ENCODE measurements at places on chromosomes 1 and 21. TPM values are rescaled to one million over a fixed set of nuclear protein-coding genes. Genes with fewer than 3 reads are reported as not detected.

EFNA1 gene
- not detected for total RNA-seq

COL6A1 gene
- 0.44 TPM for total RNA-seq

NPR1 gene
- 0.37 TPM for total RNA-seq

NUAK2 gene
- 105 TPM for total RNA-seq

RHBDL2 gene
- total RNA-seq, result not detected

ZFYVE9 gene
- 3.3 TPM for total RNA-seq

MPC2 gene
- 17.5 TPM for total RNA-seq

AHDC1 gene
- 32.0 TPM for total RNA-seq

REG4 gene
- total RNA-seq, result not detected

KRTAP12-2 gene
- not detected for total RNA-seq

PDC gene
- not detected for total RNA-seq

GRCh38 chr1:184953600-184954219, 20.6 kb downstream of the NIBAN1 start:
- H3K27me3 ChIP-seq, result no peaks in the 10 kb centered on the region
- H3K36me3 ChIP-seq, result no peaks in the 10 kb centered on the region
- no peaks in the 10 kb centered on the region for H3K4me1 ChIP-seq
- DNase-seq, result no peak
- H3K4me3 ChIP-seq, result no peak overlapping the region
- no peak overlapping the region for H3K27ac ChIP-seq

DNA sequence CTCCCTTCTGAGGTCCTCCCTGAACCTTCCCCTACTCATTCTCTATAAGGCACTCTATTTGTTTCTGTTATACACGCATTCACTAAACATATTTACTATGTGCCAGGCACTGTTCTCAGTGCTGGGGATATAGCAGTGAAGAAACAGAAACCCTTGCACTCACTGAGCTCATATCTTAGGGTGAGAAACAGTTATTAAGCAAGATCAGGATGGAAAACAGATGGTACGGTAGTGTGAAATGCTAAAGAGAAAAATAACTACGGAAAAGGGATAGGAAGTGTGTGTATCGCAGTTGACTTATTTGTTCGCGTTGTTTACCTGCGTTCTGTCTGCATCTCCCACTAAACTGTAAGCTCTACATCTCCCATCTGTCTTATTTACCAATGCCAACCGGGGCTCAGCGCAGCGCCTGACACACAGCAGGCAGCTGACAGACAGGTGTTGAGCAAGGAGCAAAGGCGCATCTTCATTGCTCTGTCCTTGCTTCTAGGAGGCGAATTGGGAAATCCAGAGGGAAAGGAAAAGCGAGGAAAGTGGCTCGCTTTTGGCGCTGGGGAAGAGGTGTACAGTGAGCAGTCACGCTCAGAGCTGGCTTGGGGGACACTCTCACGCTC, 572 bp downstream of the CYB5RL start:
- H3K27ac ChIP-seq, result peak overlapping the region; percentile 14
- DNase-seq, result peak; percentile 32
- peaks cover 11% of the 10 kb centered on the region for H3K36me3 ChIP-seq
- peaks cover 18% of the 10 kb centered on the region for H3K4me1 ChIP-seq

DNA sequence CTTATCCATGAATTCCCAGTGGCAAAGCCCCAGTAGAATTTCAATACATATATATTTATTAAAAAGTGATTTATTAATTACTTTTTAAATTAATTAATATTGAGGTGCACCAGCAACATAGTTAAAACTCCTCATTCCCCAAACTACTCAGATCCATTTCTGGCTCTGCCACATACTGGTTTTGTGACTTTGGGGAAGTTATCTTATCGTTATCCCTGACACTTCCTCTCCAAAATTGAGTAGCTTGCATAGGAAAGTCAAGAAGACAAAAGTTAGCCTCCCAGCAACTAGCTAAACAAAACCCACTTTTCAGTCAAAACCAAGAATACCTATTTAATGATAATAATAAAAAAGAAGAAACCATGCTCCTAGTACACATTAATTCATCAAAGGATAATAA, 35.9 kb downstream of the TCP10L start:
- H3K4me3 ChIP-seq, result no peak overlapping the region
- no peaks in the 10 kb centered on the region for H3K27me3 ChIP-seq
- no peaks in the 10 kb centered on the region for H3K4me1 ChIP-seq

- H3K4me3 ChIP-seq, result no peak overlapping the region
- DNase-seq, result no peak
- no peaks in the 10 kb centered on the region for H3K27me3 ChIP-seq
- no peaks in the 10 kb centered on the region for H3K4me1 ChIP-seq
- no peaks in the 10 kb centered on the region for H3K36me3 ChIP-seq
- no peak overlapping the region for H3K27ac ChIP-seq
These were observed 68.1 kb downstream of the PHTF1 start for GRCh38 chr1:113691184-113691583.

GRCh38 chr21:15549671-15550070, 180.1 kb upstream of the USP25 start:
- no peaks in the 10 kb centered on the region for H3K27me3 ChIP-seq
- H3K4me1 ChIP-seq, result no peaks in the 10 kb centered on the region
- no peaks in the 10 kb centered on the region for H3K36me3 ChIP-seq
- no peak for DNase-seq
- no peak overlapping the region for H3K4me3 ChIP-seq

GRCh38 chr21:26055841-26056264, 114.7 kb downstream of the APP start:
- no peak overlapping the region for H3K27ac ChIP-seq
- no peaks in the 10 kb centered on the region for H3K36me3 ChIP-seq
- H3K27me3 ChIP-seq, result no peaks in the 10 kb centered on the region
- H3K4me3 ChIP-seq, result no peak overlapping the region
- no peaks in the 10 kb centered on the region for H3K4me1 ChIP-seq
- DNase-seq, result no peak

GRCh38 chr1:110515041-110515440, 3.9 kb downstream of the KCNA10 start:
- DNase-seq, result no peak
- H3K4me1 ChIP-seq, result no peaks in the 10 kb centered on the region
- H3K4me3 ChIP-seq, result no peak overlapping the region
- H3K27me3 ChIP-seq, result no peaks in the 10 kb centered on the region

DNA sequence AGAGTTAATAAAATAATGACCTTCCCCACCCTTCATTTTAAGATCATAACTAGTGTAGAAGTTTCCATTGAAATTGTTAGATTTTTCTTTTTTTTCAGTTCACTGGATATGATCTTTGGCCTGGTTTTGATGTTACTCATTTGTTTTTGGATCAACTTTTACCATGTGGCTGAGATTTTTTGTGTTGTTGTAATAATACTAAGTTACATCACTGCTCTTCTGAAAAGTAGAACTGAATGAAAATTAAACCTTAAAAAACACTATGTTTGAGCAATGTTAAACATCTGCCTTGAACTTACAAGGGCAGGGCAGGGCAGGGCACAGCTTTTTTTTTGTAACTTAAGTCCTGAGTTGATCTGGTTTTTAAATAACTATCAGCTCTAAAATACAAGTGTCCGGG, 204.8 kb upstream of the ADAMTS5 start:
- DNase-seq, result no peak
- H3K36me3 ChIP-seq, result no peaks in the 10 kb centered on the region
- no peaks in the 10 kb centered on the region for H3K27me3 ChIP-seq
- H3K4me1 ChIP-seq, result no peaks in the 10 kb centered on the region

GRCh38 chr1:229230893-229231753, 39.8 kb upstream of the RAB4A start:
- H3K4me3 ChIP-seq, result no peak overlapping the region
- DNase-seq, result no peak
- H3K27me3 ChIP-seq, result no peaks in the 10 kb centered on the region
- peaks cover 5% of the 10 kb centered on the region for H3K4me1 ChIP-seq
- no peak overlapping the region for H3K27ac ChIP-seq
- no peaks in the 10 kb centered on the region for H3K36me3 ChIP-seq

DNA sequence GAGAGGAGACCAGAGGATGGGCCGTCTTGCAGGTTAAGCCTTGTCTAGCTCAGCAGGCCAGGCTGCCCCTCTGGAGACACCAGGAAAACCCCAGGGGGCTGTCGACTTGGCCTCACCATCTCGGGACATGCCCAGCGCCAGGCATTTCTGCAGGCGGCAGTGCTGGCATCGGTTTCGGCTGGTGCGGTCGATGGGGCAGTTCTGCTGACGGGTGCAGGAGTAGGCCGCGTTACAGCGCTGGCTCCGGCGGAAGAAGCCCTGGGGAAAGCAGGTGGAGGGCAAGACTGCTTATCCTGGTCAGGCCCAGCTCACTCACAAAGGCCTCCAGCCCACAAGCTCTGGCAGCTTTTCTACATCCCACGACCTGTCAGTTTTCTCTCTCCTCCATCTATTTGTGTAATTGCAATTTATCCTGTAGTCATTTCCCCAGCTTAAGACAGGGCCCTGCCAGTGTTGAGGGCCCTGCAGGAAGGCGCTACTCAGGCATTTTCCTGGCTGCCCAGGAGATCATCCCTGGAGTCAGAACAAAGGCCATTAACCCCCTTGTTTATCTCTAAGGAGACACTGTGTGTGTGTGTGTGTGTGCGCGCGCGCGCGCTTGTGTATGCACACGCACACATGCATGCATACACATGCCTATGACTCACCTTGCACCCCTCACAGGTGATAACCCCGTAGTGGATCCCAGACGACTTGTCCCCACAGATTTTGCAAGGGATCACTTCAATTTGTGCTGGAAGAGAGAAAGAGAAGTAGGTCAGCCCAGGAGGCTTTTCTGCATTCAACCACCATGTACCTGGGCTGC, 11.5 kb upstream of the LINGO4 start:
- no peaks in the 10 kb centered on the region for H3K36me3 ChIP-seq
- H3K4me1 ChIP-seq, result peaks cover 5% of the 10 kb centered on the region
- H3K4me3 ChIP-seq, result no peak overlapping the region
- H3K27me3 ChIP-seq, result no peaks in the 10 kb centered on the region

- DNase-seq, result no peak
- no peak overlapping the region for H3K27ac ChIP-seq
- H3K4me3 ChIP-seq, result no peak overlapping the region
- no peaks in the 10 kb centered on the region for H3K27me3 ChIP-seq
- no peaks in the 10 kb centered on the region for H3K36me3 ChIP-seq
- peaks cover 2% of the 10 kb centered on the region for H3K4me1 ChIP-seq
These were observed 88.5 kb downstream of the CCDC30 start for GRCh38 chr1:42551590-42551989.
